ENCODE measurements at places on chromosomes 12 and 14.
A peak's percentile ranks its signal among the peaks of the same experiment; 100 is the strongest.

GRCh38 chr12:116266631-116267349, 10.7 kb downstream of the MED13L start:
- peak; percentile 46 for DNase-seq

DNA sequence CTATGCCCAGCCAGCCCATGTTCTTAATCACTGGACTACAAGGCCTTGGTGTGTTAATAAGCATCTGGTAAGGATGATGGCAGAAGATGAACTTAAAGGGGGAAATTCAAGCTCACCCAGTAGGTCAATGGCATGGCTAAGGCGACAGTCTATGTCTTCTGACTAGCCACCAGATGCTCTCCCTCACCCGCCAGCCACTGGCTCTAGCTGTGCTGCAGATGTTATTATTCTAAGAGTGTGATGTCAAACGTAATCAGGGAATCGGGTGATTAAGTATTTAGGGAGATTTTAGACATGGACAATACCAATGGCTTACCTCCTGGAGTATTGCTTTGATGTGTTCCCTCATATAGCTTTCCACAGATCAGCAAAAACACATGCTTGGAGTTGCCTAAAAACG, 39.2 kb upstream of the MAX start:
- DNase-seq, result no peak

DNA sequence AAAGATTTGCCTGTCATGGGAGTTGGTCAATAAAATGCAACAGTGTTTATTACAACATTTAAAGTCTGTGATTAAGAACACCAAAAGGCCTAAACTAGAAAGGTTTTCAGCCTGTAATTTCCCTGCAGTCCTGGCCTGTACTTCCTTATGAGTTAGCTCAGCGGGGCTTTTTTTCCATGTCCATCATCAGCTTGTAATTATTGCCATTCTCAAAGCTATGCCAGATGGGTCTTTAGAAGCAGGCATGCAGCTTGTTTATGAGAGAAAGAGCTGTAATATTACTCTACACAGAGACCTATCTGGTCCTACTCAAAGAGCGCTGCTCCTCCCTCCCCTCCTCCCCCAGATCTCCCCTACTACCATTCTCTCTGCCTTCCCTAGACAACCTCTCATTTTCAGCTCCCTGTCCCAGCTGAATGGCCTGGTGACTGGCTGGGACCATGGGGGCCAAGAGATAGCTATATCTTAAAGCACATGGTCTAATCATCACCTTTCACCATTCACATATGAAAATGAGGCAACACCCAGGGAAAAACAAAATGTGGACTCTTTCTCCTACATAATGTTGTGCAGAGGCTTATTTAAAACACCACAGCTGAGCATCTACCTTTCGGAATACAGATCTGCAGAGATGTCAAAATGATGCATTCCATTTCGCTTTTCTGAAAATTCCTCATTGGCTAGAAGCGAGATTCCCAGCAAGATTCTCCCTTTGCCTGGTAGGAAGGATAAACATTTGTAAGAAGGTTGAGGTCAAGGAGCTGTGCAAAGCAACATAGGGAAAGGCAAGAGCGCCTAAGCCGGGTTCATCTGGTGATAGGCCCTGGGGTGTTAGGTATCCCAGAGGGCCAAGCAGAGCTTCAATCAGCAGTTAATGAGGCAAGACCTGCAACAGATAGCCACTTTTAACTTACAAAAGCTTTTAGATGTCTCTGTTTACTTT, 209.7 kb upstream of the CDKN3 start:
- DNase-seq, result no peak

DNA sequence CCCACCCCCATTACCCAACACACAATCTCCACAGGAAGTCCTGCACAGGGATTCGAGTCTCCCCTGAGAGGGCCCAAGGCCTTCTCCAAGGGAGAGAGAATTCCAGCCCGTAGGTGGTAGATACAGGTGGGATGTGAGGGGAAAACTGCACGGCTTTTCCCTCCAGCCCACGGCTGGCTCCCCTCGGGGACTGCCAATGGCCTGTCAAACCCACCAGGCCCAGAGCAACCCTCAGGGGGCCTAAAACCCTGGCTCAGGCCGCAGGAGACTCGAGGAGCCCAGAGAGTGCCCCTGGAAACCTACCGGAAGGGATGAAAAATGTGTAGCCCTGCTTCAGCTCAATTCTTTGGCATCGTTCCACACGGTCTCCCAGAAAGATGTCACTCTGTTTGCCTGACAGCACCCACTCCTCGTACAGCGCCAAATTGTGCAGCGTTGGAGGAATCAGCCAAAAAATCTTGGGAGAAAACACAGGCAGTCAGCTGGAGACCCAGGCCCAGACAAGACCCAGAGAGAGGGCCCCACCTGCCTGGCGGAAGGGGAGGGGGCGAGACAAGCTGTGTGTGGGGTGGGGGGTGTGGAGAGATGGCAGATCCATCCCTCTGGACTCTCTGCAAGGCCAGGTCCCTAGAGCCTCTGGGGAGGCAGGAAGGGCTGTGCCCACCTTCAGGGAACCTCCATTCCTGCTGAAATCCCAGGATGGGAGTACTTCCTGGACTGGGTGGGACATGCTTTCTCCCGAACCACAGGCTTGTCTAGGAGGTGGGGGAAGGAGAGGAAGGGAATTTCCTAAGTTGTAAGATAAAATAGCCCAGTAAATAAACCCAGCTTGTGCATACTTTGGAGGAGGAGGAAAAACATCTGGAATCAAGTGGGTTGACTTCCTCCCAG, 48.1 kb downstream of the KDM2B start:
- no peak for DNase-seq

GRCh38 chr14:53692451-53692850, 264.2 kb downstream of the BMP4 start:
- no peak for DNase-seq

DNA sequence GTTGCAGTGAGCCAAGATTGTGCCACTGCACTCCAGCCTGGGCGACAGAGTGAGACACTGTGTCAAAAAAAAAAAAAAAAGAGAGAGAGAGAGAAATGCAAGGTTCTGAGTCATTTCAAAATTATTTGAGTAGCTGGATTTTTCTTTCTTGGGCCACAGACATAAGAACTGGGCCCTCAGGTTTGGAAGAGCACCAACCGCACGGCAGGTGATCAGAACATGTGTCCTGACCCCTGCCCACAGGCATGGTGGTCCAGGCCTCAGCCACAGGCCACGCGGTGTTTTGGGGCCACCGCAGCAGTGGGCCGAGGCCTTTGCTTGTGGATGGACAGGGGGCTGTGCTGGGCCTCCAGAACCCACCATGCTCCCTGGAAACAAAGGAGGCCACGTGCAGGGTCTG, 126.7 kb downstream of the CALM1 start:
- peak; percentile 60 for DNase-seq

DNA sequence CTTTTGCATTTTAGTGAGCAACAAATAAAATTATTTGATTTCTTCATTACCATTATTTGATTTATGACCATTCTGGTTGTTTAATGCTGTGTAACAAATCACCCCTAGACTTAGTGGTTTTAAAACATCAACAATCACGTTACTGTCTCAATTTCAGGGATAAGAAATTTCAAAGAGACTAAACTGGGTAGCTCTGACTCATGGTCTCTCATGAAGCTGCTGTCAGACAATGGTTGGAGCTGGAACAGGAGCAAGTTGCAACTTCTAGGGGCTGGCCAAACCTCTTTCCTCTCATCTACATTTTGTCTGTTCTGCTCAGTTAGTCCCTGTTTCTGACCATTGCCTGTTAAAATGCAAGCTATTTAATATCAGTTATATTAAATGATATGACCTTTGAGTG, 517.0 kb downstream of the KCNH5 start:
- no peak for DNase-seq

GRCh38 chr12:49800421-49801140, 27.6 kb downstream of the NCKAP5L start:
- no peak for DNase-seq

DNA sequence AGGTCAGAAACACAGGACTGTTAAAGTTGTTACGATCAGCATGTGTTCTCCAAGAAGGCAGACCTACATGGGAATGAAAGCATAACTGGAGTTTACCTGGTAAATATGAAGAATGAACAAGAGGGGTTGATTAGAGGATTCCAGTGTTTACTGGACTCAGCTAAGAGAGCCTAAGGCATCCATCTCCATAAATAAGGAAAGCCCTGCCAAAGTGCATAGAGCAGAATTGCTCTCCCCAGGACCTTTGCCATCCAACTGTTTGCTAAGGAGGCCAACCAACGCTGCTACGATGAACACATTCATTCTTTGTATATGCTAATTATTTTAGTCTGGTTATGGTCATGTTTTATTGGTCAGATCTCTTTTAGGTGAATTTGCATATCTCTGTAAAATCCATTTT, 17.1 kb upstream of the PAWR start:
- DNase-seq, result no peak

DNA sequence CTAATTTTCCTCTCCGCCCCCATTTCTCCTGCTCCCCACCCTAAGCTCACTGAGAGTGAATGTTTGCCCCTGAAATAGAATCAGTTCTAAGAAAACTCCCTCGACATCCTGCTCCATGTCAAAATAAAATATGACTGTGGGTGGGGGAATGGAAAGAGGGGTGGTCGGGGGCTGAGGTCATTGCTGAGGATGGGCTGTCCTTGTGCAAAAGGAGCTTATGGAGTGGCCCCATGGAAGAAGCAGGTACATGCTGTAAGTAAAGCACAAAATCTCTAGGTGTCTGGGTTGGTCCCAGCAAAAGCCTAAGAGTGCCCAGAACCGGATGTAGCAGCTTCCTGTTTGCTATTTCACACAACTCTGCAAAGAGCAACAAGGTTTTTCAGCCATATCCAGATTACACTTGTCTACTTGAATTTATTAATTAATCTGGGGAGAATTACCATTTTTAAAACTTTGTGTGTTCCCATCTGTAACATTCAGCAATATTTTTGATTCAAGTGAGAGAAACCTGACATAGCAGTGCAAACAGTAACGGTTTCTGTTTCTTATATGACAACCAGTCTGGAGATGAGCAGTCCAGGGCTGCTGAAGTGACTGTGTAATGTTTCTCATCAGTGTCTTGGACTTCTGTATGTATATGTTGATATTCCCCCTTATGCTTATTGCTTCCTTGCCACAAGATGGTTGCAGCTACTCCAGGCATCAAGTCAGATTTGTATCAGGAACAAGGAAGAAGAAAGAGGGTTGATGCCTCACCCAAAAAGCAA, 40.4 kb upstream of the GZMB start:
- DNase-seq, result no peak

DNA sequence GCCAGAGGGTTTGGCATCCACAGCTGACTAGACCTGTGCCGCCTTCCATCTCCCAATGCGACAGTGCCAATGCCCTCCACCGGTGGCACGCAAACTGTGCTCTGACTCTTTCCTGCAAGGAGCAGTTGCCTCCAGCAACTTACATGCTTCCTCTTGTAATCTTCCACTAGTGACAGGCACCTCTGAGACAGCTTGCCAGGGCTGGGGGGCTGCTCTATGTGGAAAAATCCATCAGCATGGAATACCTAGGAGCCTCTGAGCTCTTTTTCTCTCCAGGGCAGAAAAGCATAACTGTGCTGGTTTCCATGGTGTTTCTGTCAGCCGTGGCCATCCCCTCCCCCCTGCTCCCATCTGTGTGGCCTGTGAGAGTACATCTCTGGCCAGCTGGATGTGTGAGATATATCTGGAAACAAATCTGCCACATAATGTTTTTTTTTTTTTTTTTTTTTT, 110.6 kb downstream of the MYRFL start:
- no peak for DNase-seq

GRCh38 chr12:89091293-89091841, 260.9 kb downstream of the DUSP6 start:
- DNase-seq, result no peak

DNA sequence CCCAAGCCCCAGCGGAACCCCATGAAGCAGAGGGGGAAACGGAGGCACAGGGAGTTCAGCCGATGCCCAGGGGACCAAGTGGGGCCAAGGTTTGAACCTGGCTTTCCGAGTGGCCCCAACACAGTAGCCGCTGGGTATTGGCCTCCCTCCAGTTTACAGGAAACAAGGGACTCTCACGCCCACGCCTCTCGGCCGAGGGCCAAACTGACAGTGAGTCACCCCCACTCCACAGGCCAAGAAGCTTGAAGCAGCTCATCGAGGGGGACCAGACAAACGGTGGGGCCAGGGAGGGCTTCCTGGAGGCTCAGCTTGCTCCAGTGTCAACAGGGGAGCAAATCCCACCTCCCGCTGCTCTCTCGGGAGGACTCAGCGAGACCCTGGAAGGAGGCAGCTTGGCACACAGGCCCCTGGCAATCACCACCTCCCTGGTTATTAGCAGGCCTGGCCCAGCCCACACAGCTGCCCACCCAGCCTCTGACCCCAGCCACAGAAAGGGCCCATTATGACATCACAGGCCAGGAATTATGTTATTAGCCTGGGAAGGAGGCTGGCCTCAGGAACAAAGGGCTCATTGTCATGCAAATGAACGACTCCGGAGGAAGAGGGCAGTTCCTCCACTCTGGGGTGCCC, 54.6 kb downstream of the NCOR2 start:
- peak; percentile 97 for DNase-seq

DNA sequence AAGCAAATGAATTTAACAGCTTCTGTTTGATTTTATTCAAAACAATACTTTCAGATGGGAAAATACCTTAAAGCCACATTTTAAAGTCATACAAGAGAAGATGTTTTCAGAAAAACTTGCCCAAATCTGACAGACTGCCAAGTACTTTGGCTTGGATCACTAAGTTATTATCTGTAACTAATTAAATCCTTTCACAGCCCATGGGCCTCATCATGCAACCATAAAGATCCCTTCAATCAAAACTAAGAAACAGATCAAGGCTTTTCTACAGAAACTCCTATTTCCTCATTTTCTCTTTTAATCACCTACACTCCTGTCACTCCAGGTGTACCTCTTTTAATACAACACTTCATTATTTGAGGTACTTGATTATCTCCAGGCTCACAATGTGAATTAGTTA, 28.1 kb downstream of the BLTP3B start:
- DNase-seq, result no peak

GRCh38 chr14:28088125-28088524, 678.5 kb upstream of the FOXG1 start:
- DNase-seq, result no peak

DNA sequence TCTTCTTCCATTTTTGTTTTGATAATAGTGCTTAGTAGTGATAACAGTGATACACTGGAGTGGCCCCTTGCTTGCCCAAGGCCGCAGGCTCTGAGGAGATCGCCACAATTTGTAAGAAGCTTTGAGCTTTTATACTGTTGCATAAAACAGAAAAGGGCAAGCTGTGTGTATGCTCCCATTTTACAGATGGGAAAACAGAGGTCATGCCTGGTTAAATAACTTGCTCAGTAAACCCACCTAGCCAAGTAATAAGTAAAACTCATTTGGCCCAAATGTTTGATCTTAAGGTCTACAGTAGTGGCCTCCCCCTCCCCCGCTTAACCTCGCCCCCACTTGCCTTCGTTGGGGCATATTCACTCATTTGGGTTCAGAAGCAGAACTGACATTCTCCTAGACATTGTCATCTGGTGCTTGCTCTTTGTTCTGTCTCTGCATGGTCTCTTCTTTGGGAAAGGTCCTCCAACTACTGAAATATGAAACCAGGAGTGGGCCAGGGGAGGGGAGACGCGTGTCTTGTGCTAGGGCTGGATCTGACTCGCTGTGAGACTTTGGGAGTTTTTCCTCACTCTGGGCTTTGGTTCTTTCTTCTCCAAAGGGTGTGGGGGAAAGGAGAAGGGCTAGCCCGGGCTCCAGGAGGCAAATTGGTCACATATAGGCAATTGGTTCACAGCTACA, 88.1 kb downstream of the PAPOLA start:
- DNase-seq, result no peak

GRCh38 chr12:47754881-47755280, 3.8 kb downstream of the RAPGEF3 start:
- no peak for DNase-seq

GRCh38 chr12:107670999-107671643, 14.5 kb upstream of the PWP1 start:
- no peak for DNase-seq

All from fibroblast of skin of back (primary cell).